T follicular helper cell (primary cell): ENCODE measurements at places on chromosomes 2 and 18.

- no peak for DNase-seq
Measured at GRCh38 chr18:79252904-79253633, 142.7 kb upstream of the NFATC1 start.

DNA sequence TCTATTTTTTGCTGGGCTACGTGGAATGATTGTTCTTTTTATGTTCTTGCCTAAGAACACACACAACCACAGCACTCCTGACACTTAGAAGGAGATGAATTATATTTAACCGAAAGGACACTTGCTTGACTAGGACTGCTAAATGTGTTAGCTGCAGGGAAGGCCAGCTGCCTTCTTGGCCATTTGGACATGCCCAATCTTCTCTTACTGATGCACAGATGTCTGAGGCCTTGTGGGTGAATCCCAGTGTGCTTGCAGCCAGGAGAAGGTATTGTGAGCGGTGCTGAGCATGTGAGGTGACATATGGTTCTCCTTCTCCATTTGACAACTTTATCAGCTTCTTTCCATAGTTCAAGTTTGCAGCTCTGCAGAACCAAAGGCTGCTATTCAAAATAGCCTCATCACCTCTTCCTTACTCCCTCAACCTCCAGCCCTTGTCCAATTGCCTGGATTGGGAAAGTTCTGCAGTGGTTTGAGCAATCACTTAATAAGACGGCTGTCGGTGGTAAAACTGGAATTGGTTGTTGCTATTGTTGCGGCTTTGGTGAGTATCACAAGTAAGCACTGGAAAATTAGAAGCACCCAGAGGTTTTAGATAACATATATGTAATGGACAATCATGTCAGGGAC, 1113.3 kb downstream of the TSN start:
- no peak for DNase-seq

- no peak for DNase-seq
Measured at GRCh38 chr2:196314780-196315179, 143.4 kb upstream of the STK17B start.

GRCh38 chr2:46025081-46025480, 272.1 kb upstream of the EPAS1 start:
- no peak for DNase-seq

- no peak for DNase-seq
Measured at GRCh38 chr2:159890551-159891266, 92.7 kb upstream of the CD302 start.

- no peak for DNase-seq
Measured at GRCh38 chr2:8644605-8645175, 37.2 kb upstream of the ID2 start.

DNA sequence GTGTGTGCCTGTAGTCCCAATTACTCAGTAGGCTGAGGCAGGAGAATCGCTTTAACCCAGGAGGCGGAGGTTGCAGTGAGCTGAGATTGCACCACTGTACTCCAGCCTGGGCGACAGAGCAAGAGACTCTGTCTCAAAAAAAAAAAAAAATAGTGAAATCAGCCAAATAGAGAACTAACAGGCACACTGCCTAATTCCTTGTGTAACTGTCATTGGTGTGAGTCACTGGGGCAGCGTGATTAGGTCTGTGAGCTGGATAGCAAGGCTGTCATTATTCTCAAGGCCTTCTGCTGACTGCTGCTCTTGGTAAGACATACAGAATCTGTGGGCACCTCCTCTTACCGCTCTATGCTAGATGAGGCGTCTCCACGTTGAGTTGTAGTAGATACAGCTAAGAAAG, 270.3 kb downstream of the NEDD4L start:
- no peak for DNase-seq

GRCh38 chr2:56314371-56314770, 130.6 kb downstream of the CCDC85A start:
- DNase-seq, result no peak

DNA sequence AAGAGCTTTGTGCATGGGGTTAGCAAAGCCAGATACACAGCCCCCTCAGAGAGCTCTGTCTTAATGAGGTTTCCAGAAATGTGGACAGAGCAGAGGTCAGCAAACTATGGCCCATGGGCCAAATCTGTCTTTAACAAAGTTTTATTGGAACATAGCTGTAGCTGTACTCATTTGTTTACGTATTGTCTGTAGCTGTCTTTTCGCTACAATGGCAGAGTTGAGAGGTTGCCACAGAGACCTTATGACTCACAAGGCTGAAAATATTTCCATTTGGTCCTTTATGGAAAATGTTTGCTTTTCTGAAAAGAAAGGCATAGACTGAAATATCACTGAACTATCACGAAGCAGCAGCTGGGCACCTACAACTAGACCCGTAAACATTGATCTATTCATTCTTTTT, 841.8 kb downstream of the SLC4A3 start:
- DNase-seq, result no peak

DNA sequence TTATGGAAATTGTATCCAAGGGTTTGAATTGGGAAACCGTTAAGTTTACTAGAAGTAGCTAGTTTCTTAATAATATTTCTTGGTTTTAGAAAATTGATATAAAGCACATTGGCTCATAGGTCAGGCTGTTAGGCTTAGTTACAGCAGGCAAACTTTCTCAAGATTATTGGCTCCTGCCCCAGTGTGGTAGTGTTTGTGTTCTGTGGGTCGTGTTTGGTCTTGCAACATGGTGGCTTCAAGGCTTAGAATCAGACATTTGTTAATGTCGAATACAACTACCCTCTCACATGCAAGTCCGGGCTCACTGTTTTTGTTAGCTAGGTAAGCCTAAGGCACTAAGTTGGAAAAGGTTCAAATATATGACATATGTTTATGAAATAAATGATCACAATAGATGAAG, 19.6 kb downstream of the CERS6 start:
- DNase-seq, result no peak

GRCh38 chr2:233450864-233451575, 96.7 kb downstream of the DGKD start:
- no peak for DNase-seq

- no peak for DNase-seq
Measured at GRCh38 chr18:59024829-59025228, 114.9 kb upstream of the SEC11C start.

DNA sequence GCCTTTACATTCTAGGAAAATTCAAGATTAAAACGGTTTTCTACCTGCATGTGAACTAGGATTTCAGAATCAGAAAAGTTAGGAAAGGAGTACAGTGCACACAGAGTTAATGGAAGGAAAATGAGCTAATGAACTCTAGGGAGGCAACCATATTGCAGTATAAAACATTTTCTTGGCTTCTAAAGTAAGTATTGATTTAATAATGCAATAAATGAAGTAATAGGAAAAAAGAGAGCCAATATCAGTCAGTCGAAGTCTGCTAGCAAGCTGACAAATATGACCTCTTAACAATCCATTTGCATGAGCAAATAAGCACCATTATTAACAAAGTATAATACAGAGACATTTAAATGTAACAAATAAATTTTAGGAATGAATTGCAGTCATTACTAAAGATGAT, 80.2 kb upstream of the COL3A1 start:
- DNase-seq, result no peak

DNA sequence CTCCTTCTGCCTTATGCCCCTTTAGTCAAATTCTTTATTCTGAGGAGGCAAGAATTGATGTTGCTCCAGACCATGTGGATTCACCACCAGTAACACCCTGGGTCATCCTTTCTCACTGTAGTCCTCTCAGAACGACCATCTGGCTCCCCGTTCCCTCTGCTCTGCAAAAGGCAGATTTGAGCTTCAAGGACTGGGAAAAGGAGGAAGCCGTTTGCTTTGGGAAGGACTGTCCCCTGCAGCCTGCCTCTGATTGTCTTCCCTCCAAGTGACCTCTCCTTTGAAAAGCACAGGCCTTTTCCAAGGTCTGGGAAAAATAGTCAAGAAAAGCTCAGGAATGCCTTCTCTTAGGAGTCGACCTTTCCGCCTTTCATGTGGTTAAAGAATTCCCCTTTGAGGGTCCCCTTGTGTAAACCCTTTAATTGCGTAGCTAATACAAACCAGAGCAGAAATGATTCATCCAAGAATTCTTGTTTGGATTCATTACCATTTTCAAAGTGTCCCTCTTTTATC, 130.1 kb upstream of the COPS8 start:
- DNase-seq, result no peak

- DNase-seq, result no peak
Measured at GRCh38 chr2:186590350-186590758, 498 bp downstream of the ITGAV start.

DNA sequence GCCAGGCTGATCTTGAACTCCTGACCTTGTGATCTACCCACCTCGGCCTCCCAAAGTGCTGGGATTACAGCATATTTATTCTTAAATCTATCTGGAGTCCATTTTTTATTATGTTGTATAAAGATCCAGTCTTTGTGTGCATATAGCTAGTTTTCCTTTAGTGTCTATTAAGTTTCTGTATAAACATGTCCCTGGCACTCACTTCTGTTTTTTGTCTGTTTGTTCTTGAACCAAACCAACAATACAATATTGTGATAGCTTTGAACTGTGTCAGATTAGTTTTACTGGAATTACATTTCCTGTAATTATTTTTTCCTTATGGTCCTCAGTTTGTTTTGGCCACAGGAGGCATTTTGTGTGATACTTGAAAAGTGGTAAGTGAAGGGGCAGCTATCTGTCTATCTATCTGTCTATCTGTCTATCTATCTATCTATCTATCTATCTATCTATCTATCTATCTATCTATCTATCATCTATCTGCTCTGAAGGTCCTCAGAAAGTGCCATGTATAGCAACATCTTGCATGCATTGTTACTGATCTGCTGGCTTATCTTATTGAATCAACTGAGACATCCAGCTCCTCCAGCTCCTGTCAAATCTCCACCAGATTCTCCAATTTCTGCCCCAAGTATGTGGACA, 70.9 kb upstream of the ACVR1 start:
- no peak for DNase-seq

GRCh38 chr2:2579814-2580213, 248.7 kb upstream of the MYT1L start:
- no peak for DNase-seq

DNA sequence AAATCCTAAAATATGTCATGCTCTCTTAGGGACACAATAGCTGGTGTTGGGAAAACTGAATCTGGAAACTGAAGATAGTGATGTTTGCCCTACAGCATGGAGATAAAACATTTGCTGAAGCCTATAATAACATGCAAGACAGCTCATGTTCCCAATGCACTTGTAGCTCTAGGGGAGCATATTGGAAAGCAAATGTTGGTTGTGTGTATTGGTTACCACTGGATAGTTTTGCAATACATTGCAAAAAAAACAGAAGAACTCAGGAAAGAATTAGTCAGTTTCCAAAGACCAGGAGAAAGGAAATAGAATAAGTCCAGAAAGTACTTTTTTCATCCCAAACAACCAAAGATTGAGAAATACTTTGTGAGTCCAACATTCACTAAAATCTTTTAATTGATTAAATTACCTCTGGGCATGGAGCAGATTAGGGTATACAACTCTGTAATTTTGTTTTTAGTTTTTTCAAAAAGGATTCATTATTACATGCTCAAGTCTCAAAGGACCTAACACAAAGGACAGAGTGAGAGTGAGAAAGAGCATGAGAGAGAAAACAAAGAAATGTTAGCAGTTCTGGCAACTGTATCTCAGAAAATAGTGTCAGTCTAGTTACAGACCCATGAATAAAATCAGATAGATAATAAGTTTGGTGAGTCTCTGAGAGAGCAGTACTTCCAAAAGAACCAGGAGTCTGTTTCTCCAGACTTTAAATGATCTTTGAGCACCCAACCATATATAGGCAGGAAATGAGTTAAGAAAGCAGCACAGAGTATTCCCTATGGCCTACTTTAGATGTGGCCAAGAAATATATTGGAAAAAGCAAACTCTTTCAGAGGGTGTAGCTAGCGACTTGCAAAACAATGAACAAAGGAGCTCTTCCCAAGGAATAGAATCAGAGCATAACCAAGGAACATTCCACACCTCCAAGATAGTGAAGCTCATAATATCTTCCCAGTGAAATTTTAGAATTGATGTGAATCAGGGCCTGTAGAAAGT, 36.6 kb upstream of the COL3A1 start:
- no peak for DNase-seq

GRCh38 chr2:68737711-68738110, 3.1 kb downstream of the ARHGAP25 start:
- no peak for DNase-seq

DNA sequence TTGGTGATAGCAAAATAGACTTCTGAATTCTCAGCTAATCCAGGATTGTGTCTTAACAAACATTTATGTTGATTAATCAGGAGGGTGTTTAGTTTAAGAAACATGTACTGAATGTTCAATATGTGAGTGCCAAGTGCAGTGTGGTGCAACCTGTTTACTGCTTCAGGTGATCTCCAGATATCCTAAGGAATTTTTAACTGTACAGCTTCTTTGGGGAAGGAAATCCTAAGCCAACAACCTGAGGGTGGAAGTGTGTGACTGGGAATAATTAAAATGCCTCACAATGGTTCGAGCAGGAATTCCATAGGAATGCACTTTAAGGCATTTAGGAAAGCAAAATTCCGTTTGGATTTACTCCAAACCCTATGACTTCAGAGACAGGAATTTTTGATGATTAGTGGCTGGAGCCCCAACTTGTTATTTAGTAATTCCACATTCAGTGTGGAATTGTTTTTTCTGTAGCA, 16.4 kb downstream of the CRIM1 start:
- no peak for DNase-seq

GRCh38 chr2:147049957-147050356, 794.9 kb upstream of the ACVR2A start:
- no peak for DNase-seq

- DNase-seq, result no peak
Measured at GRCh38 chr18:54812885-54813284, 15.4 kb upstream of the RAB27B start.

GRCh38 chr2:97951155-97951680, 44.5 kb downstream of the TMEM131 start:
- no peak for DNase-seq

GRCh38 chr2:142930835-142931398, 53.5 kb downstream of the KYNU start:
- no peak for DNase-seq

DNA sequence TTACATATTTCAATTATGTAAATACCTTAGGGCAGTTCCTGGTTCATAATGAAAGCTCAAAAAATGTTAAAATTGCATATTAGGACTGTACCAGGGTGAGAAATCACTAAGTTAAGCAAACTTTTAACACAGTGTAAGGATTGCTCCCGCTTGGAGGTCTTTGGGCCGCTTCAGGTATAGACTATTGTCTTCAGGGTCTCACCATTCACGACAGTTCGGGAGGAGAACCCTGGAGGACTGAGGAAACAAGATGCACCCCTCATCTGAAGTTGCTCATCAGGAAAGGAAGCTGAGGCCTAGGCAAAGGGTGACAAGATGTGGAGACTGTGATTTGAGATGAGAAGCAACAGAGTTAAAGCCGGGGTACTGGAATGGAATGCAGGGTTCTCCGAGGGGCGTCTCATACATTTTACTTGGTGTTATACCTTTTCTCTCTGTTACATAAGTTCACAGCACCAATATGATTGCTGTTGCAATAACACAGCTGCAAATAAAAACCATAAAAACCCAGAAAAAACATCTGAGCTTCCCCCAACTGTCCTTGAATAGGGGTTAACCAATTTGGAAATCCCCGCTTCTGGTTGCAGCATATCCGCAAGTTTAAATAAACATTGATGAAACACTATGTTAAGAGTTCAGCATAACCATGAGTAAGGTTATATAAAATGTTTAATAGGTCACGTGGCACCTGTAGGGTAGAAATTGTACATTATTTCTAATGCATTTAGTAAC, 40.1 kb downstream of the FBXO48 start:
- no peak for DNase-seq

- DNase-seq, result no peak
Measured at GRCh38 chr2:150705767-150706166, 218.3 kb upstream of the RND3 start.

- DNase-seq, result no peak
Measured at GRCh38 chr18:48599391-48599790, 60.6 kb downstream of the CTIF start.

GRCh38 chr2:105645938-105646773, 98.6 kb upstream of the NCK2 start:
- no peak for DNase-seq
